ENCODE measurements at places on chromosomes 12 and 14.
A peak's percentile ranks its signal among the peaks of the same experiment; 100 is the strongest.

DNA sequence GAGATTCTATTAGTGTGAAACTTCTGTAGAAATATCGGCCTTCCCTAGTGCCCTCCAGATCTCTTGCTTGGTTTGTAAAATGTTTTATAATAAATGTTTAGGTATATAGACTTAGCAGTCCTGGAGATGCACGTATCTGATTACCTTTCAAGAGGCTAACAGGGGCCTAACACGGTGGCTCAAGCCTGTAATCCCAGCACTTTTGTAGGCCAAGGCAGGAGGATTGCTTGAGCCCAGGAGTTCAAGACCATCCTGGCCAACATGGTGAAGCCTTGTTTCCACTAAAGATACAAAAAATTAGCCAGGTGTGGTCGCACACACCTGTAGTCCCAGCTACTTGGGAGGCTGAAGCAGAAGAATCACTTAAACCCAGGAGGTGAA, 9.8 kb upstream of the RILPL2 start:
- DNase-seq = no peak

DNA sequence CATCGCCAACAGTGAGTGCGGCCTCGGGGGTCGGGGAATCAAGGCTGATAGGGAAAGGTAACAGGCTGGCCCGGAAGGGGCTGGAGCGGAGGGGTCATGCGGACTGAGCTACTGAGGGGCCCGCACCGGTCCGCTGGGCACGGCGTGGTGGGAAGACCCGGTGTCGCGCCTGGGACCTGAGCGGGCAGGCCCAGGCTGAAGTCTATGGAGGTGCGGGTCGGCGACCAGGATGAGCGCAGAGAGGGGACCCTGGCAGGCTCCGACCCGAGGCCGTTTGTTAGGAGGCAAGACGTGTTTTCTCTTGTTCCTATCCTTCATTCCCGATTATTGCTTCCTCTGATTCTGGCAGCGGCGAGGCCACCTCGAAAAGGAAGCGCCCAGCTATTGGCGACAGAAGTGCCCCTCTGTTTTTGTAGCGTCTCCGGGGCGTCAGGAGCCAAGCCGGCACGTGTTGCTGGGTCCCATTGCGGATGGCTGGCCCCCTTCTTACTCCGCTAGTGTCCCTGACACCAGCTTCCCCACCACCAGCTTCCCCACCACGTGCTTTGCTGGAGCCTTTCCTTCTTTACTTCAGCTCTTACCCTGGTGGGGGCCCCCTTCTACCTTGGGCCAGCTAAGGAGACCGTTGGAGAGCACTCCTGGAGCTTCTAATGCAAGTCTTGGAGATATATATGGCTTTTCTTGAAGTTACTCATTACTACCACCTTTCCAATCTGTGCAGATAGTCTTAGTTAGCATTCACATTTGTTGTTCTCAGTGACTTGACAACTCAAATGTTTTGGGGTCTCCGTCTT, 653 bp downstream of the PA2G4 start:
- peak; percentile 73 for DNase-seq

GRCh38 chr14:39812532-39813320, 380.5 kb upstream of the FBXO33 start:
- no peak for DNase-seq

DNA sequence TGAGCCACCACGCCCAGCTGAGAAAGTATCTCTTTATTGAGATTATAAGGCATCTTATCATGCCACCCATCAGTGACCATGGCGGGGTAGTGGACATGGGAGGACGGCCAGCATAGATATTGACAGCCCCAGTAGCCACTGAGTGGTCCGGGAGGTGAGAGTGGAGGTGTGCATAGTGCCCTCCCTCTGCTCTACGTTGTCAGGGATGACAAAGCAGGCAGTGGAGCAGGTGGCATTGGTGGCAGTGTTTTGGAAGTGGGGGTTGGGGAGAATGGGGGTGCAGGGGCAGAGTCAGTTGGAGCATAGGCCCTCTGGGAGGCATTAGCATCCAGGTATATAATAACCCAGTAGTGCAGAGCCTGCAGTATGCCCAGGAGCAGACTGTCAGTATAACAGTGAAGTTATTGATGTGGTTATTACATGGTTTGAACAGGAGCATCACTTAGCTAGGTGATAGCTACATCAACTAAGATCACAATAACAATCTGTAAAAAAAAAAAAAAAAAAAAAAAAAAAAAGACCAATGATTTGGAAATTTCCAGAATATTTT, 41.1 kb downstream of the GNG2 start:
- DNase-seq = no peak

DNA sequence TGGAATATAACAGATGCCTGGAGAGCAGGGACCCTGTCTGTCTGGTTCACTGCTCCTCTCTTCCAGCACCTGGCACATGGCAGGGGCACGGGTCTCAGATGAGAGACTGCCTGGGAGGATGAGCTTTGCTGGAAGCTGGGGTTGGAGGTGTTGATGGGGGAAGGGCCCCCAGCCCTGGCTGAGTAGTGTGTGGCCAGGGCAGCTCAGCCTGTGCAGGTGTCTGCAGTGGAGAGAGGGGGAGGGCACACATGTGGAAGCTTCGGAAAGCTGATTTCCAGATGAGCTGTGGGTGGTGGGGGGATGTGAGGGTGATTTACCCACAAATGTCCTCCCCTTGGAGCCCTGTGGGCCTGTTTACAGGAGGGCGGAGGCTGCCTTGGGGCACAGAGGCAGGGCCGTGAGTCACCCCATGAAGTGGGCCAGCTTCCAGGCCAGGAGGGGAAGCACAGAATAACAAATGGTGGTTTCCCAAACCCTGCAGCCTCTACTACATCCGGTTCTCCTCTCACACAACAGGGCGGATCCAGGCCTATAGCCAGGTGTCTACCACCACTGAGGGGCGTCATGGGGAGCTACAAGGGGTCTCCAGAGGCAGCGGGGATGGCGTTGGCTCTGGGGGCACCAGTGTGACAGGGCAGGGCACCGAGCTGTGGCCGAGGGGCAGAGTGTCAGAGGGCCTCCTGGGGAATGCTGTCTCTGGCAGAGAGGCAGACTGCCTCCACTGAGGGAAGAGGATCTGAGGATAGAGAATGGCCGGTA, 11.0 kb downstream of the KRT7 start:
- DNase-seq = peak; percentile 83

- no peak for DNase-seq
Observed at GRCh38 chr12:737122-737739, 15.1 kb upstream of the WNK1 start.

- DNase-seq = no peak
Observed at GRCh38 chr14:59664741-59665140, 88.1 kb upstream of the CCDC175 start.

- no peak for DNase-seq
Observed at GRCh38 chr14:58677517-58677916, 39.8 kb downstream of the DACT1 start.

DNA sequence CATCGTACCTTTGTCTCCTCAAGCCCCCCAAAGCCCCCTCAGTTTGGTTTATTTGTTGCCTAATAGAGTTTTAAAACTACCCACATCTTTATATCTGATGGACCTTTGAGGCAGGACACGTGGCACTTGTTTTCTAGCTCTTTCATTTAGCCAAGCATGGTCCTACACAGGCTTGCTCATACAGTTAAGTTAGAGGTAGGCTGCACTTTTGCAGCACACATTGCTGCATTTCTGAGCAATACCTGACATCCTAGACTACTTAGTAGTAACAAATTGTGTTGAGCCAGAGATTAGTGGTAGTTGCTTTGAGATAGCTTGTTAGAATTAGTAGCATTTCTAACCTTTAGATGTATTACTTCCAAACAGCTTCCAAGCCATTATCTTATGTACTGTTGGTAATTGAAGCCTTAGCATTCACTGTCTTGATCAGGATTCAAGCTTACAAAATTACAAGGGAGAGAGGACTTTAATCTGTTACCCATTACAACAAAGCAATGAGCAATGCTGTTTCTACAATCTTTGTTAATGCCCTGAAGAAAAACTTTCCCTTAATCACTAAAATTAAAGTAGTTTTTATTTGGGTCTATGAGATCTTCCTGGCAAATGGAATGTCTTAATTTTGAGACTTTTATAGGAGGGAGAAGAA, 96.6 kb downstream of the WNK1 start:
- DNase-seq = no peak

DNA sequence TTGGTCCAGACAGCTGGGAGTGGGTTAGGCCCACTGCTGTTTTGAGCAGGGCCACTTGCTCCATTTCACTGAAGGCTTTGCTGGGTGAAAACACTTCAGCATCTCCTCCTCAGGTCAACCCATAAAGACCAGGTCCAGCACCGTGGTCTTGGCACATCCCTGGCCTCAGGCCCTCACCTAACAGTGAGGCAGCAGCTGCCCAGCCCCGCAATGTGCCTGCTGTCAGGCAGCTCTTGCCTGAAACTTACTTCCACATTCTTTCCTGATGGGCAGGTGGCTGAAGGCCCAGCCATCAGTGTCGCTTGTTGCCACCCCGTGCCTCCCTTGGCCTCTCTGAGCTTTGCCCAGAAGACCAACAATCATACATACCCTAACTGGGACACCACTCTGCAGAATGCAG, 54.4 kb downstream of the ANAPC7 start:
- DNase-seq = peak; percentile 52

- no peak for DNase-seq
Observed at GRCh38 chr12:92208613-92209121, 63.0 kb upstream of the BTG1 start.

- DNase-seq = peak; percentile 67
Observed at GRCh38 chr14:106491851-106492250, 965.5 kb downstream of the TMEM121 start.

- no peak for DNase-seq
Observed at GRCh38 chr12:78081590-78082314, 251.1 kb downstream of the NAV3 start.

- DNase-seq = no peak
Observed at GRCh38 chr12:100567945-100568344, 5.5 kb upstream of the GAS2L3 start.

Measured in activated CD8-positive, alpha-beta memory T cell treated with anti-CD3 and anti-CD28 coated beads, Interleukin-2, amount 50 U/mL, for 48 hours (primary cell).